ENCODE measurements at places on chromosomes 7 and 10.

DNA sequence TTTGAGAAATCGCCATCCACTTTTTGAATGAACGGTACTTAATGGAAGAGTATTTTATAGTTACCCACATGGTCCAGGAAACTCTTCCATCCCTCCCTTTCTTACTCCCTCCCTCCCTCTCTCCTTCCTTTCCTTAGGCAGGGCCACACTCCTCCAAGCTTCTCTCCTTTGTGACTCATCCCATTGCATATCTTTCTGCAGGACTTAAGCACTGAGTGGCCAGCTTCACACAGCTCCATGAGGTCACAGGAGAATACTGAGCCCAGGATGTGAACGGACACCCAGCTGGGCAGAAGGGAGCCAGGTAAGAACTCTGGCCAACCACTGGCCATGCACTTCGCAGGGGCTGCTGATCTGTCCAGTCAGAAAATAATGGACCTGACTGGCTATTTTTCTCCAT, 189.7 kb upstream of the ADCY1 start:
- no peak for DNase-seq

DNA sequence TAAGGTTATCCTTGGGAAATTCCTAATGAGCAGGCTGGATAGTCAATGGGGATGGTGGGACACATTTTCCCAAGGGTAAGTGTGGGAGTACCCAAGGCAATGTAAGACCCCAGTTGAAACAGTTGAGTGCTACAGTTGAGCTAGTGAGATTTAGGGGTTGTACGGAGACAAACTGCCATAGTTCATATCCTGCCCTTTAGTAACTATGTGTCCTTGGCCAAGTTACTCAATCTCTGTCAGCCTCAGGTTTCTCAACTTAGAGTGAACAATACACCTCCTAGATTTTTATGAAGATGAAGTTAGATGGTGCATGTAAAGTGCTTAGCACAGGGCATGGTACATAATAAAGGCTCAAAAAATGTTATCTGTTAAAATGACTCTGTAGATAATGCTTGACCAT, 20.5 kb downstream of the HABP2 start:
- DNase-seq: no peak

DNA sequence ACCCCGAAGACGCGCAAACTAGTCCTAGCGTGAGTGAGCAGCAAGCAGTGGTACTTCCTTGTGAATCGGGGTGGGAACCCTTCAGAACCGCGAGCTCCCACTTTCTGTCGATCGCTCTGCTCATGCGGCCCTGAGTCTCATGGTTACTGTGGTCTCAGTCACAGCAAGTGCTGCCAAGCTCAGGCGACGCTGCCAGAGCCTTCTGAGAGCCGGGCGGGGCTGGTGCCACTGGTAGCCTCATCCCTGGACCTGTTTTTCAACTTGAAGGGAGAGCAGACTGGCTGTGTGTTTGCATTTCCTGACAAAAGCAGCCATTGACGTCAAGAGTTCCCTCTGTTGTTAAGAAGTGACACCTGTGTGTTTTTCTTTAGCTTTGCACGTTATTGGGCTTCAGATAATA, 32.9 kb upstream of the BHLHA15 start:
- peak; percentile 30 for DNase-seq

- no peak for DNase-seq
Observed at GRCh38 chr7:92489634-92490033, 11.9 kb upstream of the ERVW-1 start.

- DNase-seq: no peak
Observed at GRCh38 chr10:58674251-58674650, 161.6 kb downstream of the BICC1 start.

DNA sequence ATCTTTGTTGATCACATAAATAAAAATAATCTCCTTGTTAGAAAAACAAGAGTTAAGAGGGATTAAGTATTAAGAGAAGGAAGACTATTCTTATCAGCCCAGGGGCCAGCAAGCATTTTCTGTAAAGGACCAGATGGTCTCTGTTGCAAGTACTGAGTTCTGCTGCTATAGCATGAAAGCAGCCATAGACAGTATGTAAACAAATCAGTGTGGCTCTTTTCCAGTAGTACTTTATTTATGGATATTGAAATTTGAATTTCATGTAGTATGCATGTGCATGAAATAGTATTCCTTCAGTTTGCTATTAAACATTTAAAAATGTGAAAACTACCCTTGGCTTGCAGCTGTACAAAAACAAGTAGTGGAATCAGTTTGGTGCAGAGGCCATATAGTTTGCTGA, 81.7 kb downstream of the STK31 start:
- DNase-seq: no peak

DNA sequence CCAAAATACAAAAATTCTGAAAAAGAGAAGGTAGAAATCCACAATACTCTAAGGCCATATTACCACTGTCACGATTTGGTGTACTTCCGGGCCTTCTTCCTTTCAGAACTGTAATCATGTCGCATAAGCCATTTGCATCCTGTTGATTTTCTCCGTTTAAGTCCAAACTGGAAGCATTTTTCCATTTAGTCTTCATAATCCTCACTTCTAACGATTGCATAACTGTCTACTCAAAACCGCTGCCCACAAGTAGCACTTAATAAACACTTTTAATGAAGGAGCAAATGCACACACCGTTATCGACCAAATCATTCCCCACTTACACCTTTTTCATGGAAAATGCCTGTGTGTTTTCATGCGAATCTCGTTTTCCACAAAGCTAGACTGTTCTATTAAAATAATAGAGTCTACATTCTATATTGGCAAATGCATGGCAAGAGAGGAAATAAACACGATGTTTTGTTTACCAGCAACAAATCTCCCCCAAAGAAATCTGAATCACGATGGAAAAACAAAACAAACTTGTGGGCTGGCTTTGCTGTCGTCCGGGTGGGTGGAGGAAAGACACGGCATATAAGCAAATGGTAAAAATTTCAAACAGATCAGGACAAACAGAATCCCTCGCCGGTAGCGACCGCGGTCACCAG, 1.0 kb downstream of the ATE1 start:
- DNase-seq: no peak

DNA sequence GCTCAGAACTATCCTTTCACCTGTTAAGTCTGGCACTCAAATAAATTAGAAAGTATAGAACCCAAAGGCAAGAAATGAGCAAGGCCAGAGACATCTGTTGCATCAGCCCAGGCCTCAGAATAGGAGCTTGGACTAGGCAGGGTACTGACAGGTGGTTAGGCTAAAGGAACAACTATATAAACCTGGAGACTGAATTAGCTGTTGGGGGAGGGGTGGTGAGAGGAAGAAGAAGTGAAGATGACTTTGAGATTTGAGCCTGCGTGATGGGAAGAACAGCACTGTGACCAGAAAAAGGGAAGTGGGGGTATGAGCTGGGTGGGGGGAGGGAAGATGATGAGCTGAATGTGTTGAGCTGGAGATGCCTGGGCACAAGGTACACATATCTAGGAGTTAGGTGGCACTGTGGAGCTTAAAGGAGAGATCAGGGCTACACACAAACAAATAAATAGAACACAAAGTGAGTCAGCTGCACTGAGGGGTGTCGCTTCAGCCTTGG, 244.7 kb downstream of the PTEN start:
- DNase-seq: peak; percentile 31

- no peak for DNase-seq
Observed at GRCh38 chr7:123468303-123468702, 66.1 kb downstream of the IQUB start.

GRCh38 chr10:76230921-76231285, 799.5 kb downstream of the LRMDA start:
- DNase-seq: no peak

DNA sequence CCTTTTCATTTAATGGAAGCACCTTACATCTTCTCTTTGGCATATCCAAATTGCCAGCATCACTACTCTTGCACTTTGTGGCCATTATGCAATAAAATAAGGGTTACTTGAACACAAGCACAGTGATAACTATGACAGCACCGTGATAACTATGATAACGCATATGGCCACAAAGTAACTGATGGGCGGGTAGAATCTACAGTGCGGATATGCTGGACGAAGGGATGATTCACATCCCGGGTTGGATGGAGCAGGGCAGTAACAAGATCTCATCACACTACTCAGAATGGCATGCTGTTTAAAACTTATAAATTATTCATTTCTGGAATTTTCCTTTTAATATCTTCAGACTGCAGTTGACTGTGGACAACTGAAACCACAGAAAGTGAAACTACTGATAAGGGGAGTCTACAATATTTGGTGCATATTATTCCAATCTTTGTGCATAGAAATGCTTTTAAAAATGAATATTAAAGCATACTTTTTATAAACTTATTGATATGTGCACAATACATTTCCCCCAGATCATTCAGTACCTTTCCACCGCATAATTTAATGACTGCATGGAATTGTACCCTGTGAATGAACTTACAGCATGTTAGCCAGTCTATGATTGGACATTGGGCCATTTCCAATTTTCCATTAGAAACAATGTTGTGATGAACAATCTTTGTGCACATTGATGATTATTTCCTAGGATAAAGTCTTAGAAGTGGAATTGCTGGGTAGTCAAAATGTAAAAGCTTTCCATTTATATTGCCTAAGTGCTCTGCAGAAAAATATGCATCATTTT, 136.4 kb downstream of the WNT2 start:
- DNase-seq: no peak

DNA sequence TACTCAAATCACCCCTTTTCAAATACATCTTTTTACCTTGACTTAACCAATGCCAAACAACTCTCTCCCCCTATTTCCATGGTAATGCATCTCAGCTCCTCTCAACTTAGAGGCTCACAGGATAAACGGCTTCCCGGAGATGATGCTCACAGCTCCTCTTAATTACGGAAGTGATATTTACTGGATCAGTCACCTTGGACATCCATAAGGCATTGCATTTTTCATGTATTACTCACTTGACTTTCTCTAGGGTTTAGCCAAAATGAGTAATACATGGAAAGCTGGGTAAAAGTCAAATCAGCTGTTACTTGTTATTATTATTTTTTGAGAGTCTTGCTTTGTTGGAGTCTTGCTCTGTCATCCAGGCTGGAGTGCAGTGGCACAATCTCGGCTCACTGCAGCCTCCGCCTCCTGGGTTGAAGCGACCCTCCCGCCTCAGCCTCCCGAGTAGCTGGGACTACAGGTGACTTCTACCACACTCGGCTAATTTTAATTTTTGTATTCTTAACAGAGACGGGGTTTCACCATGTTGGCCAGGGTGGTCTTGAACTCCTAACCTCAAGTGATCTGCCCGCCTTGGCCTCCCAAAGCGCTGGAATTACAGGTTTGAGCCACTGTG, 73.3 kb upstream of the RHEB start:
- no peak for DNase-seq

DNA sequence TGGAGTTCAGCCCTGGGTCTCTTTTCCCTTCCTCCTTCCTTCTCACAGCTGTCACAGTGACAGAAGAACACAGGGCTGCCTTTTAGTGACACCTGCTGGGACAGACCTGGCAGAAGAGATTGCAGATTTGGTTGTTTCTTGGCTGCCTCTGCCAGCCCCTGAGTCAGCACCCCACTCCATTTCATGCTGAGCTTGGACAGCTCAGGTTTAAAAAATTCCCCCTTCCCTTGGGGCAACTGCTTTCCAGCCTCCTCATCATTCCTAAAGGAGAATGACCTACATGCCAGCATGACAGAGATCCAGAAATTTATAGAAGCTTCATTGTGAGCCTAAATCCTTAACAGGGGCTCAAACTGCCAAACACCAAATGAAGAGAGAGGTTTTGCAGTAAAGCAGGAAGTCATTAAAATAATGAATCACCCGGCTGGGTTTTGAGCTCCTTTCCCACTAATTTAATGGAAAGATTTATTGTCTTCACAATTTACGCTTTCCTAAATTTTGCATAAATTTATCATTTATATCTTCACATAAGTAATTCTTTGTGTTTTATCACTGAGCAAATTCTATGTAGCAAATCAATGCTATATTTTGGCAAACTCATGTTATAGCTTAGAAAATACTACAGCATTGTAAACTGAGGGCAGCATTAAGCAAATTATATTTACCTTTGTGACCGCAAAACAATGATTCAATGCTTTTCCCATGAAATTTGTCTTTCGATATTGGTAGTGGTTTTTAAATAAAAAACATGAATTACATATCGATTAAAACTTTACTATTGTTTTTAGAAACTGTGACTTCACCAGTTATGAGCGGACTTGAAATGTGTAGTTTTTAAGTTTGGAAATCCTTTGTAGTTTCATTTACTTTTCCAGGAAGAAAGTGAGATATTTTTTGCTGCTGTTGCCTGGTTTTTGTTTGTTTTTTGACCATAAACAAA, 399.5 kb upstream of the ANKRD30A start:
- no peak for DNase-seq

DNA sequence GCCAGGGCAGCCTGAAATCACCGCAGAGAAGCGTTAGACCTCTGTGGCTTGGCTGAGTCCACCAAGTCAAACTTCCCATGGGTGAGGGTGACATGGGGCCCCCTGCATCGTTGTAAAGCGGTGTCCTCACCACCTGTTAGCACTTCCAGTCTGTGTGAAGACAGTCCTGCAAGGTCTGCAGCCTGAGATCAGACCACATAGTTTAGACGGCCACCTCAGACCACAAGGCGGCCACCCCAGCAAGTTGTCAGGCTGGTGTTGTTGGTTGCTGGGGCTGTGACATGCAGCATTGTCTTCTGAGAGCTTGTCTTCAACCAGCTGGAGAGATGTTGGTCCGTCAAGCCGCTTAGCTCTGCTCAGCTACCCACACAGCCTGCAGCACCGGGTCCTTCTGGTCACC, 44.1 kb upstream of the TARP start:
- DNase-seq: no peak

GRCh38 chr7:13981070-13981469, 8.4 kb downstream of the ETV1 start:
- DNase-seq: no peak

DNA sequence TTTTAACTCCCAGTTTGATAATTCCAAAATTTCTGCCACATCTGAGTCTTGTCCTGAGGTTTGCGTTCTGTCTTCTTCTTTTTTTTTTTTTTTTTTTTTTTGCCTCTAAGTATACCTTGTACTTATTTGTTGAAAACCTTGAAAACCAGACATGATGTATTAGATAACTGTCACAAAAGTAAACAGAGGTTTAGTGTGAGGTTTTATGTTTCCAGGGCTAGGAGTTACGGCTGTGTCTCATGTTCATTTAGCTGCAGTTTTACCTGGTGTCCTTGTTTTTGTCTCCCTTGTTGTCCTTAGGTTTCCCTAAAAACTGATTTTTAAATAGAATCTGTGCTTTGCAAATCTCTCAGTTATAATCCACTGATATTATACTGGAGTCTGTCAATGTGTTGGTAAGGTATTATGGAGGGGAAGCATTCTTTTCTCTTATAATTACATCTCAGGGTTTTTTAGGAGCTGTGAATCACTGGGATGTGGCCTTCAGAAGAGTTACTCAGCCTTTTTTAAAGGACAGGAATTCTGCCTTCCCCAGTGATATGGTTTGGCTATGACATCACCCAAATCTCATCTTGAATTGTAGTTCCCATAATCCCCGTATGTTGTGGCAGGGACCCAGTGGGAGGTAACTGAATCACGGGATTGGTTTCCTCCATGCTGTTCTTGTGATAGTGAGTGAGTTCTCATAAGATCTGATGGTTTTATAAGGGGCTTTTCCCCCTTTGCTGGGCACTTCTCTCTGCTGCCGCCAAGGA, 95.0 kb downstream of the CDCA7L start:
- DNase-seq: no peak
